SHP77 (cell line): ENCODE measurements at places on chromosomes 6 and 20.

GRCh38 chr6:38591439-38591838 lies 48.3 kb downstream of the BTBD9 start:
- DNase-seq: no peak

- peak; percentile 40 for DNase-seq
Observed at GRCh38 chr6:28944412-28944865, 20.7 kb upstream of the TRIM27 start.

DNA sequence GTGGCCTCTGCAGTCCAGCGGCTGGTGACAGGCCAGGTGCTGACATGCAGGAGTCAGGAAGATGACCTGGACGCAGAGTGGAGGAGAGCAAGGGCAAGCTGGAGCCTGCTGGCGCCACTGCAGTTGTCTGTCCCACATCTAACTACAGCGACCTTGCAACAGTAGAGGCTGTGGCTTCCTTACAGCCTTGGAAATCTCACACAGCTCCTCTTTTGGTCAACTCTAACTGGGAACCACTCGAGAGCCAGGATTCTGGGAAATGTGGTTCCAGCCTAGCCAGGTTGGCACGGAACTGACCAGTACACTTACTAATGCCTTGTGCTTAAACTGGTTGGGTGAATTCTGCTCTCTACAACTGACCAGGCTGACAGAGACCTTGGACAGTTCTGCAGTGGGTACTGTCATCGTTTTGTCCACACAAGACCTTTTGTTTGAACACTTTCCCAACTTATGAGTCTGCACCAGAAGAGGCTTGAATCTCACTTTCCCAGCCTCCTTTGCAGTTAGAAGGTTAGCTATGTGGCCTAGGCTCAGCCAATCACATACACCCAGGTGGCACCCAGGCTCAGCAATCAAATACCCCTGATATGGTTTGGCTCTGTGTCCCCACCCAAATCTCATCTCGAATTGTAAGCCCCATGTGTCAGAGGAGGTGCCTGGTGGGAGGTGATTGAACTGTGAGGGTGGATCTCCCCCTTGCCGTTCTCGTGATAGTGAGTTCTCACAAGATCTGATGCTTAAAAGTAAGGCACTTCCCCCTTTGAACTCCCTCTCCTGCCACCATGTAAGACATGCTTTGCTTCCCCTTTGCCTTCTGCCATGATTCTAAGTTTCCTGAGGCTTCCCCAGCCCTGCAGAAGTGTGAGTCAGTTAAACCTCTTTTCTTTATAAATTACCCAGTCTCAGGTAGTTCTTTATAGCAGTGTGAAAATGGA lies 153.5 kb downstream of the ZMYND8 start:
- no peak for DNase-seq

GRCh38 chr6:89970609-89971337 lies 76.5 kb downstream of the GJA10 start:
- DNase-seq: peak; percentile 58

GRCh38 chr6:145587334-145587733 lies 148.0 kb downstream of the EPM2A start:
- no peak for DNase-seq

- peak; percentile 66 for DNase-seq
Observed at GRCh38 chr6:149235130-149235561, 82.4 kb upstream of the TAB2 start.

DNA sequence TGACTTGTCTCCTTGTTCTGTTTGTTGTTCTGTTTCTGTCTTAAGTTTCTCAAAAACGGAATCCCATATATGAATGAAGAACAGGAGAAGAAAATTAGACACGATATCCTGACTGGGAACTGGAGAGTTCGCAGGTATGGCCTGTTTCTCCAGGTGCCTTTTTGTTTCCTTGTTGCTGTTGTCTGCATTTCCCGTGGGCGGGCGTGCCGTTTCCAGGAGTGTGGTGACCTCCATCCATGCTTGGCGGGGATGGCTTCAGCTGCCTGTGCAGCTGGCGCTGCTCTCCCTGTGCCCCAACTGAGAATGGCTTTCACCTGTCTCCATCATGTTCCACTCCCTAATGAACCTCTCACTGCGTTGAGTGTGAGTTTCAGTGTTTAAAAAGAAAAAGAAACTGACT lies 4.4 kb downstream of the PNLDC1 start:
- DNase-seq: no peak

GRCh38 chr20:1423625-1424106 lies 30.8 kb upstream of the FKBP1A start:
- DNase-seq: peak; percentile 34

GRCh38 chr6:166257911-166258318 lies 50.3 kb downstream of the PRR18 start:
- DNase-seq: no peak

GRCh38 chr20:38789503-38790199 lies 15.8 kb upstream of the PPP1R16B start:
- no peak for DNase-seq

DNA sequence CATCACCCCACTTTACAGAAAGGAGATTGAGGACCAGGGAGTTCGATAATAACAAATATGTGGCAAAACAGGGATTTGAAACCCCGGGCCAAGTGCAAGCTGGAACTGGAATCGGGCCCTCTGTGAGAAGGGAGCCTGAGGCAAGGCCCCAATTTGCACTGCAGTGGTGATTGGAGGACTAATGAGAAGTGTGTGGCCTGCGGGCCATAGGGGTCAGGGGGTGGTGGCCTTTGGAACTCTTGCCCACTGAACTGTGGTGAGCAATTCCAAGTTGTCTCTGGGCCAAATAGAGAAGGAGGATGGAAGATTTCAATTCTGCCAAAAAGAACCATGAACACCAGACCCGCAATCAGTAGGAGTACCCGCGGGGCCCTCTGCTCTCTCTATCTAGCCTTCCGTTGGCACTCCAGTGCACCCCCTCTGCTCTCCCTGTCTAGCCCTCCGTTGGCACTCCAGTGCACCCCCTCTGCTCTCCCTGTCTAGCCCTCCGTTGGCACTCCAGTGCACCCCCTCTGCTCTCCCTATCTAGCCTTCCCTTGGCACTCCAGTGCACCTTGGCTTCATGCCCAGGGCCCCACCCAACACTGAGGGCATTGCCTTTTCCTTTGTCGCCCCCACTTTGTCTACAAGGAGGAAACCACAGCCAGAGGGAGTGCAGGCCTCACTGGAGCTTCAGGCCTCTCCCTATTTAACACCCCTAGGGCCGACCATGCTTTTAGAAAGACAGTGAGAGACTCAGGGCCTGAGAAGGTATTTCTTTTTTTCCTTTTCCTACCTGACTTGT lies 6.0 kb upstream of the PTPRA start:
- no peak for DNase-seq

GRCh38 chr6:71083308-71083820 lies 126.5 kb upstream of the B3GAT2 start:
- DNase-seq: no peak

- no peak for DNase-seq
Observed at GRCh38 chr6:43706788-43707187, 19.2 kb upstream of the MRPS18A start.

- no peak for DNase-seq
Observed at GRCh38 chr6:14791526-14791925, 454.3 kb upstream of the JARID2 start.

GRCh38 chr6:132931936-132932514 lies 117.7 kb downstream of the RPS12 start:
- DNase-seq: no peak

DNA sequence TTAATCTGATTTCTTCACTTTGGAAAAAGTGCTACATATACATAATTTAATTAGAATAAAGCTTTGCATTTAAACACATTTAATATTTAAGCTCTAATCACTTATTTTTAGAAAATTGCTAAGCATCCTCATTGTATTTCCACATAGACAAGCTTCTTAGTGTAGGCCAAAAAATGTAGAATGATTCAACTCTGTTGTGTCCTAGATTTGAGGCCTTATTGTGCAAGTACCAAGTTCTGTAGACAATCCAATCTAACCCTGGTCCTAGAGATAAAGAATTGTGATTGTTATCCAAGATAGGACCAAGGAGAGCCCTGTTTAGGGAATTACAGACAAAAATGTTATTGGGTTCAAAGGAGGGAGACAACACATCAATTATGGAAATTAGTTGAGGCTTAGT lies 27.6 kb downstream of the MRAP2 start:
- DNase-seq: no peak

GRCh38 chr6:17182961-17183360 lies 81.1 kb downstream of the STMND1 start:
- no peak for DNase-seq

GRCh38 chr6:22153384-22154158 lies 143.3 kb downstream of the PRL start:
- no peak for DNase-seq

DNA sequence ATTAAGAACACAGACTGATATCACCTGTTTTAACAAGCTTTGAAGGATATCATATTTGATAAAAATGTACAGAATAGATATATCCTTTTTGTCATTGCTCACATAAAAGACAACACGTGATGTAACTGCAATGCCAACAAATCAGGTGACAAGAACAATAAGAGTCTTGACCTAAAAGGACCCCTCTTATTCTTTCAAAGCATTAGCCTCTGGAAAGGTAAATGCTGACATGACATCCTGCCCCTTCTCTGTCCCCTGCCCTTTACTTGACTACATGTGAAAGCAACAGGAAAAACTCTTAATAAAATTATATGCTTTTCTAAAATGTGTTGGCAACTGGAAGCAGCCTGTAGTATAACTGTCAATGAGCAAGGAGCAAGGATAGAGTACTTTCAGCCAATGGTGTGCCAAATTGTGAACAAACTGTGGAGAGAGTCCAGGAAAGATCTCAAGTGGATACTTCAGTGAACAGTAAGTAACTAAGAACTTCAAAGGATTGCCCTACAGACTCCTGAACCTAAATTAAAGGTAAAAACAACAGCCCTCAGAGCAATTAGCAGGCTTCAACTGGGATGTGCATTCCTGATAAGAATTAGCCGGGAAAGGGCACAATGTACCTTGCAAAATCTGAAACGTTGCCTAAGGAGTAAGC lies 16.3 kb downstream of the PTPRK start:
- DNase-seq: no peak

DNA sequence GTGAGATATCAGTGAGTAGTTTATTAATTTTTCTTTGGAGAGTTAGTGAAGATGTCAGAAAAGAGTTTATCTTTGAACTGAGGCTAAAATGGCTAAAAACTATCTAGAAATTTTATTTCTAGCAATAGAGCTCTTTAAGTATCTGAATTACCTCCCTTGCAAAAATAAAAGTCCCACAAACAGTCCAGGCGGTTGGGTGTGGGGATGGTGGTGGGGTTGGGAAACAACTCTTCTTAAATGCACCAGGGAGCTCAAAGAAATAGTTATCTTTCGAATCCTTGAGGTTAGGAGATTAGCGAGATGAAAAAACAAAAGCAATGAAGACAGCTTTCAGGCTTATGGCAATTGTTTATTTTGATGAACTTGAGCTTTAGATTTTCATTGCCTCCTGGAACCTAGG lies 1299.1 kb upstream of the ADGRB3 start:
- DNase-seq: no peak

GRCh38 chr20:16100111-16100510 lies 473.1 kb downstream of the KIF16B start:
- DNase-seq: no peak

- peak; percentile 28 for DNase-seq
Observed at GRCh38 chr20:12030470-12030869, 112.8 kb downstream of the BTBD3 start.

- DNase-seq: no peak
Observed at GRCh38 chr6:95545686-95546085, 31.6 kb upstream of the MANEA start.

GRCh38 chr20:22597303-22597702 lies 12.9 kb upstream of the FOXA2 start:
- no peak for DNase-seq

GRCh38 chr6:4402477-4402976 lies 267.2 kb upstream of the ECI2 start:
- DNase-seq: peak; percentile 14

DNA sequence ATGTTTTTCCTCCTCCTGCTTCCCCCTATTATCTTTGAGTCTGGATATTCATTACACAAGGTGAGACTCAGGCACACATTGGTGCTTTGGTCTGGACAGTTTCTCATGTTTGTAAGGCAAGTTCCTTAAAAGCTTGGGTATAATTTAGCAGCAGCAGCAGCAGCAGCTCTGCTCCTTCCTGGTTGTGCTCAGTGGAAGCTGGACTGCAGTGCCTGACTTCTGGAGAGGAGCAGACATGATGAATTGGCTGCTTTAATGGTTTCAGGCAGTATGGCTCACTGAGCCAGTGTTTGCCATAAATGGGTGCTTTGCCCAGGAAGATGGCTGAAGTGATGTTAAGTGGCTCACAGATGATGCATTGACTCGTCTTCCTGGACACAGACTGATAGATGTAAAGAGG lies 32.4 kb downstream of the SLC9A8 start:
- no peak for DNase-seq

DNA sequence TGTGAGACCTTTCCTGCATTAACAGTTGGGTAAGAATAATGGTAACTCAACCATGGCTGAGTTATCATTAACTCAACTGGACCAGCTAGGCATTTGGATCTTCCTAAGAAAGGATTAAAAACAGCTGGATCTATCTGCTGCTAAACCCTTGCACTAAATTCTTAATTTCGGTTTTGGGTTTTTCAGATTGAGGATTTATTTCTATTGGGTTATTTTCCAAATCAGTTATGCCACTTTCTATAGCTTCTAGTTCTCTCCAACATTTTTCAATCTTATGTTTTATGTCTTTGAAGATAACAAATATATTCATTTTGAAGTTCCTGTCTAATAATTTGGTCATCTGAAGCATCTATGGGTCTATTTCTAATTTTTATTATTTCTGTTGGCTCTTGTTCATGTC lies 92.5 kb downstream of the KIF13A start:
- no peak for DNase-seq

DNA sequence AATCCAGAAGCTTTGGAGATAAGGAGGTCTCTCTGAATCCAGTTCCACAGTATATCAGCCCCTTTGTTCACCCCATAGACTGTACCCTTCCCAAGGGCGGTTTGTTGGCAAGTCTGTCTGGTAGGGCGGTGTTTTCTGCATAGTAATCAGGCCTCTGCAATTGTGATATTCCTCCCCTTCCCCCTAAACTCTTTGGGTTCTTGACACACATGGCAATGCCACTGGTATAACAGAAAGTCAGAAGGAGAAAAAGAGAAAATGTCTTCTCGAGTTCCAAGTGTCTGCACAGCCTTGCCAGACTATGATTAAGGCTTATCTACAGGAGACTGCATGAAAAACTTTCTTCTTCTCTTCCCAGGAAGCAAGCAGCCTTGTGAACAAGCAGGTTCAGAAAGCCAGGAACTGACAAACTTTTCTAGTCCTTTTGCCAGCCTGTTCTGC lies 45.6 kb downstream of the FOXO3 start:
- no peak for DNase-seq

DNA sequence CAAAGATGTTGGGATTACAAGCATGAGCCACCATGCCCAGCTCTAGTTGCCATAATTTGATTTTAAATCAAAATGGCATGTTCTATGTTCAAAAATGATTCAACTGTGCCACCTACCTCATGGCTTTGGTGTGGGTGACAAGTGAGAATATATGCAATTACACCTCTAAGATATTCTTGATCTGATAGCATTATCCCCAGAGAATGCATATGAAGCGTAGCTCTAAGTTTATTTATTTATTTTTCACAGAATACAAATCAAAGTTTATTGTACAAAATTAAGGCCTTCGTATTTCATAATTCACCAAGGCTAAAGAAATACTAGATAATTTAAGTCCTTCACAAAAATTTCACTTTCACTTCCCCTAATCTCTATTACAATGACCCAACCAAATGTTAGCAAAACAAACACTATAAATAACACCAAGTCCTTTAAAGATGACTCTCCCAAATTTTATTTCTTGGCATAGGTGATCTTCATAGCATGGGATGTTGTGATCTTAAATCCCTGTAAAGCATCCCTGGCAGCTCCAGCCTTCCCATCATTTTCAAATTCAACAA lies 205.9 kb upstream of the TAB2 start:
- DNase-seq: no peak

GRCh38 chr6:72631480-72631879 lies 9.6 kb downstream of the KCNQ5 start:
- no peak for DNase-seq
